ENCODE measurements at places on chromosomes 13 and 19. TPM values are rescaled to one million over a fixed set of nuclear protein-coding genes. Genes with fewer than 3 reads are reported as not detected.

The STARD13 gene
- total RNA-seq, result 47.3 TPM

The TMEM91 gene
- total RNA-seq, result 17.1 TPM

The CCNA1 gene
- 5.9 TPM for total RNA-seq

The ZIK1 gene
- 6.9 TPM for total RNA-seq

The TMEM221 gene
- 2.3 TPM for total RNA-seq

The MADCAM1 gene
- total RNA-seq, result 6.8 TPM

The OPA3 gene
- 15.5 TPM for total RNA-seq

The SELENOW gene
- total RNA-seq, result 593 TPM

The SIGLEC11 gene
- total RNA-seq, result 1.6 TPM

The C13orf46 gene
- 1.8 TPM for total RNA-seq

The NBEA gene
- 105 TPM for total RNA-seq

The ZNF525 gene
- total RNA-seq, result 8.3 TPM

The LILRB4 gene
- 6.4 TPM for total RNA-seq

The ADM5 gene
- 1.6 TPM for total RNA-seq

The ZNF329 gene
- total RNA-seq, result 13.2 TPM

The COX7A1 gene
- total RNA-seq, result 104 TPM

The PNMA8B gene
- total RNA-seq, result 140 TPM

The CGB5 gene
- not detected for total RNA-seq

The ARL11 gene
- total RNA-seq, result 0.28 TPM

The NLRP5 gene
- not detected for total RNA-seq

The ZNF730 gene
- 3.4 TPM for total RNA-seq

The ZNF507 gene
- 33.9 TPM for total RNA-seq

The SMIM44 gene
- not detected for total RNA-seq

The TDRD12 gene
- 2.7 TPM for total RNA-seq

The SIX5 gene
- 2.2 TPM for total RNA-seq

The LGALS16 gene
- not detected for total RNA-seq

The PRSS57 gene
- total RNA-seq, result not detected

The LCP1 gene
- 11.2 TPM for total RNA-seq

The CYP4F8 gene
- not detected for total RNA-seq

The PDE4C gene
- 10.2 TPM for total RNA-seq

The ZGLP1 gene
- 9.5 TPM for total RNA-seq

The PTPRH gene
- 1.9 TPM for total RNA-seq

The KCNC3 gene
- total RNA-seq, result 66.0 TPM

The RAD23A gene
- 85.1 TPM for total RNA-seq

The CLEC4G gene
- total RNA-seq, result 1.4 TPM

The LGALS4 gene
- 1.0 TPM for total RNA-seq

The C19orf85 gene
- total RNA-seq, result not detected
